K562 (cell line): ENCODE measurements at places on chromosomes 12 and 14.

DNA sequence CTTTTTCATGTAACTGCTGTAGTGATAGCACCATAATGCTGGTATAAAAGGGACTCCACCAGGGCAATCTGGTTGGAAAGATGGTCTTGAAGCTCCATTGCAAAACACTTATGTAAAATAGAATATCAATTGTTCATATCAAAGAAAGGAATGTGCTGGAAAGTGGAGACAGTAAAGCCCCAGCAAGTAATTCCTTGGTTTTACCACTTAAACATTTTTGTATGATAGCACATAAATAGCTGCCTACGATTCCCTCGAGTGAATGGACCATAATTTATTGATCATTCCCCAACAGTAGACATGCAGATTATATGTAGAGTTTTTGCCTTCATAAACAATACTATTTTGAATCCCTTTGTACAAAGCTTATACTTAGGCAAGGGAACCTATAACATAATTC lies 275.4 kb downstream of the PAWR start:
- DNase-seq, result no peak

GRCh38 chr12:16475521-16475920 lies 128.1 kb downstream of the MGST1 start:
- no peak for DNase-seq

DNA sequence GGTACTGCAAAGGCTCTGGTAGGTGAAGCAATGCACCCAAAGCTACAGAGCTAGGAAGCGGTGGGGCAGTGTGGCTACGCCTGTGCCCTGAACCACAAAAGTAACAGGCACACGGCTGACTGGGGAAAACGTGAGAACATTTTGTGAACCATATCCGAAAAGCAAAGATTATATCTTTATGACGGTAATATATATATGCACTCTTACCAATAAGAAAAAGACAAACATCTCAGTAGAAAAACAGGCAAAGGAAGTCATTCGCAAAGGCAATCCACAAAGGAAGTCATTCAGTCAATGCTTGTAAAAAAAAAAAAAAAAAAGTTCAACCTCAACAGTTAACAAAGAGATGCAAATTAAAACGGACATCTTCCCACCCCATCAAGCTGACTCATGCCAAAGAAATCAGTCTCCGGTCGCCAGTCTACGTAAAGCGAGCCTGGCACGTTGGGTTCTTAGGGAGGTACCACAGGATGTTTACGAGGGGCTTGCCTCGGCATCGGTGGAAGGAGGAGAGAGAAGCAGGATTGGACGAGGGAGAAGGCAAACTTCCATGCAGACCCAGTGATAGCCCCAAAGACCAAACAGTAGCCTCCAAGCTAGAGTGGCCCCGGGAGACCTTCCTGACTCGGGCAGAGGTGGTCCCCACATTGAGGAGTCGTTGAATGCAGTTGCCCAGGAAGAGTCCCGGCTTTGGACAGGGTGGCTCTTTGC lies 39.4 kb upstream of the PPP2R5C start:
- no peak for DNase-seq

DNA sequence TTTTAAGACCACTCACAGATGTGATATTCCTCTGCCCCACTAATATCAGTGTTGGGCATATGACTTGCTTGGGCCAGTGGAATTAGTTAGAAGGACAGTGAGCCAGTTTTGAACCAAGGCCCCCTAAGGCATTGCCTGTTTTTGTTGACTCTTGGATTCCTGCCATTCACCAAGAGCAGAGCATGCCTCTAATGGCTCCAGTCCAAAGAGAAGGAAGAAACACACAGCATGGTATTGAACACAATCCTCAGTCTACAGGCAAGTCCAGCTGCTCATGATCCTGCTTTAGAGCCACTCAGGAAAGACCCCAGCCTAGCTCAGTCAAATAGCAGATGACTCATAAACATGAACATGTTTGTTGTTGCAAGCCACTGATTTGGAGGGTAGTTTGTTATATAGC lies 1201.5 kb downstream of the BCL11B start:
- no peak for DNase-seq

- DNase-seq, result no peak
Observed at GRCh38 chr12:101485021-101485420, 9.9 kb downstream of the SPIC start.

DNA sequence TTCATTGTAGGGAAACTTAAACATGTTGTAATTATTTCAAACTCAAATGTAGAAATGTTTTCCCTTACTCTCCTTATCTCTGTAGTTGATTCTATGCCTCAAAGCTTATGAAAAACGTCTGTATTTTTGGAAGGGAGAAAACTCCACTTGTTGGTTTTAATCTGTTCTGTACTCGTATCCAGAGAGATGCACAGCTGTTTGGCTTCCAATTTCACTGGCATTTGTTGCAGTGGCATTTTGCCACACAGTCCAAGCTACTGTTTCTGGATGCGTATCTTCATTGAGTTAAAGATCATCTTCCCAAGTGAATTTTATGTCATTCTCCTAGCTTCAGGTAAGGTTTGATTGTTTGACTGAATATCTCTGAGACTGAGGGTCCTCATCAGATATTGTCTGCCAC lies 481.4 kb downstream of the TRHDE start:
- no peak for DNase-seq

DNA sequence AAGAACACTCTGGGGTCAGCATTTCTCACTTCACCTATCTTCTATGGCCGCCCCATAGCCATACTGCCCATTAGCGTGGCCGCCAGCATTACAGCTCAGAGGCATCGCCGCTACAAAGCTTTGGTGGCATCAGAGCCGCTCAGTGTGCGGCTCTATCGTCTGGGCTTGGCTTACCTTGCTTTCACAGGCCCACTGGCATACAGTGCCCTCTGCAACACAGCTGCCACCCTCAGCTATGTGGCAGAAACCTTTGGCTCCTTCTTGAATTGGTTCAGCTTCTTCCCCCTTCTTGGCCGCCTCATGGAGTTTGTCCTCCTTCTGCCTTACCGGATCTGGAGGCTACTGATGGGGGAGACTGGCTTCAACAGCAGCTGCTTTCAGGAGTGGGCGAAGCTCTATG lies 2.6 kb downstream of the DNAJC22 start:
- no peak for DNase-seq

- no peak for DNase-seq
Observed at GRCh38 chr12:89965993-89966392, 257.4 kb upstream of the ATP2B1 start.

- no peak for DNase-seq
Observed at GRCh38 chr12:43655586-43655985, 103.0 kb downstream of the PUS7L start.

DNA sequence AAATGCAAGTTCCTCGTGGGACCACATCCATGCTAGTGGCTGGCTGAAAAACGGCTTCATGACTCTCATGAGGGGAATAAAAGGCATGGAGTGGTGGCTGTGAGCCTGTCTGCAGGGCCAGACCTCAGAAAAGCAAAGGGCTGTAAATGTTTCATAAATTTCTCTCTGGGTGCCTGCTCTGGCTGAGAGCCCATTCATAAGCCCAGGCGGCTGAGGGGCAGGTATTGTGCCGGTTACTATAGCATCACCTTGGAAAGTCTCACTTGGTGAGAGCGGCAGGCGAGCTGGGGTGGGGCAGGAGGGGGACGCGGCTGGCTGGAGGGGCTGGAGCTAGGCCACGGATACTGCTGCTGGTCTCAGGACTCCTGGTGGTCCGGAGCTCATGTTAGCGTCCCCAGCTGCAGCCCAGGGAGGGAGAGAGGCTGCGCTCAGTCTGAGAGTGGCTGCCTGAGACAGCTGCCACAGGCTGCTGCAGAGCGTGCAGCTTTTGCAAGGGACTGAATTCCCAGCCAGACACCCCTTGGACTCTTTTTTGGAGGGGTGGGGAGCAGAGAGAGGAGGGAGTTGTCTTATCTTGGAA lies at the start of gene SLC17A8:
SLC17A8 (plus strand) TSS at position 431 of the 580 bp plus-strand sequence. CDS start 318 bp downstream, outside the sequence.
- DNase-seq, result no peak

DNA sequence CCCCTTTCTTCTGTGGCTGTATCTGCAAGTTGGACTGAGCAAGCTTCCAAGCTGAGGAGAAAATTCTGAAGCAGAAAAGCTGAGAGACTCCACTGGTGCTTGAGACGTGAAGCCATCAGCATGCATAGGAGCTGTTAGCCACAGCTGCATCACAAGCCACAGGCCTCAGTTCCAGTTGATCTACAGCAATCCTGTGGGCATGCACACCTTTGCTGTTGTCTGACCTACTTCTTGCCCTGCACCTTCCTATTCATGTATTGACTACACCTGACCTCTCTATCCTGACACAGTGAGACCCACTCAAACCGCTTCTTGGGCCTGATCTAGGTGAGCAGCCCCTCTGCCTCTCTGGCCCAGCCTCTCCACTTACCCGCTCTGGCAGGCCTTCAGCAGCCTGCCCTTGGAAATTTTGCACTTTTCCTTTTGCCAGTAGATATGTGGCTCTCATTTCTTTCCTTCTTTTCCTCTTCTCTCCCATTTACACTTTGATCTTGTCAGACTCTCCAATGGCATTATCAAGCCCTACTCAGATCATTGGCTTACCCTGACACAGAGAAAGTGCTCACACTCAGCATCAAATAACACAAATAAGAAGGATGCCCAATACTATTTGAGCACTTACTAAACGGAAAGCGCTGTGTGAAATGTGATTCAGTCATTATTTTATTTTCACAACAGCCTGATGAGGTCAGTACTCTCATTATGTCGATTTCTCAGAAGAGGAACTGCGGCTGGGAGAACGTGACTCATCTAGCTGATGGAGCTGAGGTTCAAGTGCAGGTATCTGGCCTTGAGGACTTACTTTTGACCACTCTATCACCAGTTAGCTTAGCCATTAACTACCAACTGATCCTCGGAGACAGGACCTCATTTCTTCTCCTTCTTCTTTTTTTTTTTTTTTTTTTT lies 21.9 kb upstream of the PTGR2 start:
- peak; percentile 32 for DNase-seq

- DNase-seq, result no peak
Observed at GRCh38 chr14:26722258-26722657, 124.4 kb upstream of the NOVA1 start.

- DNase-seq, result no peak
Observed at GRCh38 chr12:121990692-121991603, 30.7 kb upstream of the BCL7A start.

DNA sequence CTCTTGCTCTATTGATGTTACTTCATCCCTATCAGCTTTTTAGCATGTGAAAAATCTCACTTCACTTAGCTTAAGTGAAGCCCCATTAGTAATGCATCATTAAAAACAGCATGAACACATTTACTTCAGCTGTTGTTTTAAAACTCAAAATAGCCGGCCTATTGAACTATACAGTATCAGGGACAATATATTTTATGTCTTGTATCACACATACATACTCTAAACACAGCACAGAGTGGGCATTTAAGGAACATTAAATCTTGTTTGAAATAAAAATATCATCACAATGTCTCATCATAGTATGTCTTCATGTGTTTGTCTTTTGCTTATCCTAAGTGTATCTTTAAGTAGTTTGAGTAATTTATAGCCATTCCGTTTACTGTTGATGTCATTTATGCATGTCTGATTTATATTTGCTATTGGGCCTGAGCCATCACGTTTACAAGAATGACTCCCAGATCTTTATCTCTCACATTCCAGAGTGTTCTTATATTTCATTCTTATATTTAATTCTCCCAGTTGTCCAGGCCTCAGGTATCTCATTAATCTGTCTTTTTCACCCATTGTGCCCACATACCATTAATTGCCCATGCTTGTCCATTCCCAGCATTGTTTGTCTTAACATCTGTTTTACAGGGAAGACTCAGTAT lies 57.5 kb downstream of the ARHGAP5 start:
- DNase-seq, result no peak

DNA sequence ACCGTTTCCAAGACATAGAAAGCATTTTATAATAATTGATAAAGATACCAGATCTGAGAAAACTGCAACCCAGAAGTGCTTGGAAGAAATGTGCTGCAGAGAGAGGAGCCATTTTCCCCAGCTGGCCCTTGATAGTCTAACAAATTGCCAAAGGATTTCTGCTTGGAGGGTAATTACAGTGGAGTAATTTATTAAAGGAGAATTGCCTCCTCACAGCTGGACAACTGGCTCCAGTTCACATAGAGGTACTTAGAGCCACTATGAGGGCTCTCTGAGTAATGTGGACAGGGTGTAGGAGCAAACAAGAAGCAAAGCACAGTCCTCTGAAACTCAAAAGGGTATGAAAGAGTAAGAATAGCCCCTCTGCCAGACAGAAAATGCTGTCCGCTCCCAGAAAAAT lies 335.6 kb downstream of the SYT1 start:
- no peak for DNase-seq

- no peak for DNase-seq
Observed at GRCh38 chr12:92926549-92926948, 2.5 kb downstream of the EEA1 start.

DNA sequence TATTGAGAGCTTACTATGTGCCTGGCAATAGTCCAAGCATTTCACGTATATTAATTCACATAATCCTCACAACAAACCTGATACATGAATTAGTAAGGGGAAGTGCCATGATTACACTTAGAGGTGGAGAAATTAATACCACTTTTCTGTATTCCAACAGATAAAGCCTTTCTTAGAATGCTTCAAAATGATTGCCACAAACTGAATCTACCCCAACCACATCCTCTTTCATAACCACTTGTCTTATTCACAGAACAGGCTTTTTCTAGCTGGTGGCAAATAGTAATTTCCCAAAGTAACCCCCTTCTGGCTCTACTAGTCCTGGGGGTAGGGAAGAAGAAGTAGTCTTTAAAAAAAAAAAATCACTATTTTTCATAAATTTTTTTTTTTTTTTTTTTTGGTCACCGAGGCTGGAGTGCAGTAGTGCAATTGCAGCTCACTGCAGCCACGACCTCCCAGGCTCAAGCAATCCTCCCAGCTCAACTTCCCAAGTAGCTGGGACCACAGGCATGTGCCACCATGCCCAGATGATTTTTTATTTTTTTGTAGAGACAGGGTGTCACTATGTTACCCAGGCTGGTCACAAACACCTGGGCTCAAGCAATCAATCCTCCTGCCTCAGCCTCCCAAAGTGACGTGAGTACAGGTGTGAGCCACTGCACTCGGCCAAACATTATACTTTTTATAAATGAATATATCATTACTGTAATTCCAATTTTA lies 59.0 kb upstream of the ARID2 start:
- DNase-seq, result no peak

DNA sequence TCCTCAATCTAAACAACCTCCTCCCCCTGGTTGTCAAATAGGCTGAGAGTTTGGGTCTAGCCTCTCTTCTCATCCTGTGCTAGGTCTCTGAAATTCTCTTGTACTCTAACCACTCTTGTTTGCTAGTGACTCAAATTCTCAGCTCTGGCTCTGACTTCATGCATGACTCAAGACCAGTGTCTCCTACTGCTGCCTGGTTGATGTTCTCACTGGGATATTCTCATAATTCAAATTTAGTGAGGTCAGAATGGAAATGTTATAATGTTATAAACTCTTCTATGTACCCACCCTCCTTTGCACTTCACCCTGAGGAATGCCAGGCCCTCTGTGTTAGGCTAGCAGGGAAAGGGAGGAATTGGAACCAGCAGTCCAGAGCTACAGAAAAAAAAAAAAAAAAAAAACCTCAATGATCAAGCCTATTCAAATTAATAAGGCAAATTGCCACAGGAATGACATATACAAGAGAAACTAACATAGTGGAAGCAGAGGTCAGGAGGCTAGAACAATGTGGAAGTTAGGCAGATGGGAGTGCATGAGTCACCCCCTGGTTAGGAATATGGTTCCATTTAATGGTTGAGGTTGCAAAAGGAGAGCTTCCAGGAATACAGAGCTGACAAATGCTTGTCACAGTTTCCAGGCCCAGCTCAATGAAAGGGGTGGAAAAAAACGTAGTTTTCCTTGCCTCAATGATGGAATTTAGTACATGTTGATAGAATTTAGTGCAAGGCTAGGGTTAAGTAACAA lies 459.5 kb downstream of the RMST start:
- no peak for DNase-seq

- no peak for DNase-seq
Observed at GRCh38 chr14:93725993-93726392, 62.3 kb downstream of the PRIMA1 start.

- no peak for DNase-seq
Observed at GRCh38 chr14:65177551-65177950, 75.2 kb upstream of the MAX start.
